ENCODE measurements at places on chromosomes 6 and 20.
A peak's percentile ranks its signal among the peaks of the same experiment; 100 is the strongest.

GRCh38 chr20:43331906-43332305 lies 125.8 kb upstream of the SRSF6 start:
- no peak for DNase-seq

DNA sequence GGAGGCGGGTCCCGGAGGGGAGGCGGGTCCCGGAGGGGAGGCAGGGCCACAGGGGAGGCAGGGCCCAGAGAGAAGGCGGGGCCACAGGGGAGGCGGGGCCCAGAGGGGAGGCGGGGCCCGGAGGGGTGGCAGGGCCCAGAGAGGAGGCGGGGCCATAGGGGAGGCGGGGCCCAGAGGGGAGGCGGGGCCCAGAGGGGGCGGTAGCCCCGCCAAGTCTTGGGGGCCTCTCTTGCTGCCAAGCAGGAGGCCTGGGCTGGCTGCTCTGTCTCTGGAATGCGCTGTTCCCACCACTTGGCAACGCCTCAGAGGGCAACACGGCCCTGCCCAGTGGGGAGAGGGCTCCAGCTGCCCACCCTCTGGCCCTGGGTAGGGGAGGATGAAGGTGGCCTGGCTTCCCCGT lies 80.5 kb downstream of the YTHDF1 start:
- peak; percentile 16 for DNase-seq

DNA sequence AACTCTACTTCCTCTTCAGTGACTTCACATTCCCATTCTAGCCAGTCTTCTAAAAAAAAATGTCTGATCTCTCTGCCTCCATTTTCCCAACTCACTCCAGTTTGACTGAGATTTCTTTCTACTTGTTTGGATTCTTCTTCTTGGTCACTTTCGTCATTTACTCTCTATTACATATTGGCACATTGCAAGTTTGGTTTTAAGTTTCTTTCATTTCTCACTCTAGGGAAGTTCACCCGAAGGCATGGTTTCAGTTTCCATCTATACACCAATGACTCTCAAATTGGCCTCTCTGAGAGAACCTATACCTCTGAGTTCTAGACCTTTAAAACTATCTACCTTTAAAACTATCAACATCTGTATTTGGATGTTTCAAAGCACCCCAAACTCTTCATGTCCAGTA lies 51.3 kb downstream of the CD109 start:
- DNase-seq, result no peak

GRCh38 chr20:2132461-2132901 lies 30.9 kb downstream of the STK35 start:
- DNase-seq, result no peak

GRCh38 chr6:14965424-14966075 lies 280.3 kb upstream of the JARID2 start:
- no peak for DNase-seq

DNA sequence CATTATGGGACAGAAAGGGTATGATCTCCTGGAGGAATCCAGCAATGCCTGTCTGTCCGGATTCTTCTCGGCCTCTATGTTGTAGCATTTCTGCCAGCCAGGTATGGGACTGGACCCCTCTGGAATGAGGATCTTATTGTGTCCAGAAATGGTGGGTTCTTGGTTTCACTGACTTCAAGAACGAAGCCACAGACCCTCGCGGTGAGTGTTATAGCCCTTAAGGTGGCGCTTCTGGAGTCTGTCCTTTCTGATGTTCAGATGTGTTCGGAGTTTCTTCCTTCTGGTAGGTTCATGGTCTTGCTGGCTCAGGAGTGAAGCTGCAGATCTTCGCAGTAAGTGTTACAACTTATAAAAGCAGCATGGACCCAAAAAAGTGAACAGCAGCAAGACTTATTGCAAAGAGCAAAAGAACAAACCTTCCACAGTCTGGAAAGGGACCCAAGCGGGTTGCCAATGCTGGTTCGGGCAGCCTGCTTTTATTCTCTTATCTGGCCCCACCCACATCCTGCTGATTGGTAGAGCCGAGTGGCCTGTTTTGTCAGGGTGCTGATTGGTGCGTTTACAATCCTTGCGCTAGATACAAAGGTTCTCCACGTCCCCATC lies 62.3 kb upstream of the IER3 start:
- no peak for DNase-seq

- peak; percentile 39 for DNase-seq
Measured at GRCh38 chr6:146856296-146856695, 257.5 kb downstream of the ADGB start.

DNA sequence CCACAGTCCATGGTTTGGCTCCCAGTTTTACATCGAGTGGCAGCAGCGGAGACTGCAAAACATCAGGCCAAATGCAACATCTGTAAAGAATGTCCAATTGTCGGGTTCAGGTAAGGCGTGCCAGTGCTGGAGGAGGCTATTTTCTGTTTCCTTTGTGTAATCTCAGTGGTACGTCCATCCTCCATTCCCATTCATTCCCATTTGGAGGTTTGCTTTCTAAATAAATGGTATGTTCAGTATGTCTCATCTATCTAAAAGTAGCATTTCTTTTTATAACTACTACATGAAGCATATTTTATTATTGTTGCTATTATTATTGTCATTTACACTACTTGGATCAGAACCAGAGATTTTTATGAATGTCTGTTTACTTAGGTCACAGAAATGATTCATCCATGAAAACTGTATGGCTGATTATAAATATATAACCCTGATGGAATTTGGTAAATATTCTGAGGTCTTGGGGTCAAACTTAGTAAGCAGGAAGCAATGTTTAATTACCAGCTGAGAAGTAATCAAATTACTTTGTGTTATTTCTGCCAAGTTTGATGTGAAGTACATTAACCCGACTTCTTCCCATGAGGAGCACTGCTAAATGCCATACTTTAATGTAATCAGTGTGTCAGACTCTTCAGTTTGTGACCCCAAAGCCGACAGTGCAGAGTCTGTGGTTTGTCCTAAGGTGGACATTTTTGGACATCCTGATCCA lies 512.9 kb downstream of the UTRN start:
- no peak for DNase-seq
